ENCODE measurements at places on chromosomes 7 and 10.
A peak's percentile ranks its signal among the peaks of the same experiment; 100 is the strongest.

DNA sequence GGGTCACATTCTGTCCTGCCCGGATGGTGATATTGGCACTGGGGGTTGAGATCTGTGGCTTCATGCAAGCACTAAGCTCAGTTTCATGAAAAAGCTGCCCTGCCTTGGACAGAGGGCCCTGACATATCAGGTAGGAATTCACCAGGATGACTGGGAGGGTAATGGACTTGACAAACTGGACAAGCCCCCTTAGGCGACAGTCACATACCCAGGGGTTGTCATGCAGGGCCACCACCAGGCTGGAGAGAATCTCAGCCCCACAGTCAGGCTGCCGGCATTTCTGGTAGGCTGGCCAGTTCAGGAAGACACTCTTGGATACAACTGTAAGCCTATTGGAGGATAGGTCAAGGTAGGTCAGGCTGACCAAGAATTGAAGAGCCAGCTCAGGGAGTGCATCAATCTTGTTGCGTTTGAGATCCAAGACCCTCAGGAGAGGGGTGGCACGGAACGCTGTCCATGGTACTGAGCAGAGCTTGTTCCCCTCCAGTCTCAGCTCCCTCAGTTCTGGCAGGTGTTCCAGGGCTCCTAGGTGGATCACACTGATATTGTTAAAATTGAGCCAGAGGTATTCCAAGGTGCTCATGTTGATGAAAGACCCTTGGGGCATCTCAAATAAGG is 824 bp downstream of the LRIT2 start:
- no peak for DNase-seq

DNA sequence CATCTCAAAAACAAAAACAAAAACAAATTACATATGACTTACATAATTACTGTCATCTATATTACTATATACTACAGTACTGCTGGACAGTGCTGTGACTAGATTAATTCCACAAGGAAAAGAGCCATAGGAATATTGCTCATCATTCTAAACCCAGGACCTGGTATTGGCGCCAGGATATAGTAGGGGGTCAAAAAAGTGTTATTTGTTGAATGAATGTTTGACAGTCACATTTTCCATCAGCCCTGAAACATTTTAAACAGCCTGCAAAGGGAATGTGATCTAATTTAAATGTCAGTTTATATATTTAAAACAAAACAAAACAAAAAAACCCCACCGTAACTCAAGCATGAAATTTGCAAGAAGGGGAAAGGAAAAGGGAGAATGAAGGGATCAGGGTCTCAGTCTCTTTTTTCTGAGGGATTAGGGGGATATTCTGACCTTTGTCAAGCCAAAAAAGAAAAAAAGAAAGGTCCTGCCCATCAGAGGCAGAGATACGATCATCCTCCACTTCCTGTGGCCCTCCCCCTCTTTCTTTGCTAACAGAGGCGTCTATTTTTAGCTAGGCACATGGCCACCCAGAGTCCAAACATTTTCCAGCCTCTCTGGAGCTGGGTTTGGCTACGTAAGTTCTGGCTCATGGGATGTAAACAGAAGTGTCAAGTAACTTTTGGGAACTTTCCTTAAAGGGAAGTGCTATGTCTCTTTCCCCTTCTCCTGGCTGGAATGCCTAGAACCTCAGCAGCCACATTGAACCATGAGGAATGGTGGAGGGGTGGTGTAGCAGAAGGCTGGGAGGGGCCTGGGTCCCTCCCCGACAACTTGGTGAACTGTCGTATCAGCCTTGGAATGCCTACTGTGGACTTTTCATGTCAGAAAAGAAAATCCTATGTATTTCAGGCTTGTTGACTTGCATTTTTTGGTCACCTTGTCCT is 44.6 kb upstream of the DLG5 start:
- peak; percentile 87 for DNase-seq

GRCh38 chr7:157856873-157857577 is 520.2 kb downstream of the DNAJB6 start:
- DNase-seq: no peak

DNA sequence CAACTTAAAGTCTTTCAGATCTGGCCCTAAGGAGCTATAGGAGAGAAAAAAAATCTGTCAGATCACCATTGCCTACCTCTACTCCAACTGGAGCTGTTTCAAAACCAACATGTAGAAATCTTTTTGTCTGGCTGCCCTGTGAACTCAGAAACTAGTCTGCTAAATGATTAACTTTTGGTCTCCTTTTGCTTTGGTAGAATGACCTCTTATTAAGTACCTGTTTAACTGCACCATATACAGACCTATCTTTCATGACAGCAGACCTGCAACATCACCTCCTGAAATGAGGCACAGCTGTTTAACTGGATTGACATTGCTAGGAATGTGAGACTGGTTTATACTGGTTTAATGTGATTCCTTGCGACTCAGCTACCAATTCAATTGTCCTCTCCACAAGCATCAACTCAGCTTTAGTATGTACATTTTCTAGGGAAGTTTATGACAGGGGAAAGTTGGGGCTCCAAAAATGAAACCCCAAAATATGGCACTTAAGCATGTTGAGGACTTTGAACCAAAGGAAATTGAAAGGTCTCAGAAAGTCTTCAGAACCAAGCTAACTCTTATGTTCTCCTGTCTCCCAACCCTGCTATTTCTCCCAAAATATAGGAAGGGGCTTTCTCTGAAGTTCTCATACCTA is 1.8 kb downstream of the CYP3A43 start:
- DNase-seq: no peak

GRCh38 chr10:3895045-3895631 is 110.1 kb upstream of the KLF6 start:
- DNase-seq: no peak

DNA sequence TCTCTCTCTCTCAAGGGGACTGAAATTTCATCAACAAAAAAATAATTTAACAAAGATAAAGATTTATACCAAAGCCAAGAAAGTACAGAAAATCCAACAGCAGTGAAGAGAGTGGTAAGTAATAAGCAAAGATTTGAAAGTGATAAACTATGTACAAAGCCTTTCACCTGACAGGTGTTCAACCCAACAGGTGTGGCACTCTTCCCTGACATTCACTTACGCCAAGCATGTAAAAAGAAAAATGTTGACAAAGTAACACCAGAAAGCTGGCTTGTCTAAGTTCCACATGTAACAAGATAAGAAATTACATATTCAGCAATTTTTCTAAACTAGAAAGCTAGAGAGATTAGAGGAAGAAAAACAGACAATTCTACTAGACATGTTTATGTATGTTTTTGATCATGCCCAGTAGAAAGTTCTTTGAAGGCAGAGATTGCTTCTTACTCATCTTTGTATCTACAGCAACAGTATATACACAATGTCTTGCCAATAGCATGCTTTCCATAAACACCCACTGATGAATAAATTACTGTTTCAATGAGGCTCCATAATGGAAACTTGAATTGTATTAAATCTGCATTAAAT is 468.5 kb downstream of the PARD3 start:
- no peak for DNase-seq

DNA sequence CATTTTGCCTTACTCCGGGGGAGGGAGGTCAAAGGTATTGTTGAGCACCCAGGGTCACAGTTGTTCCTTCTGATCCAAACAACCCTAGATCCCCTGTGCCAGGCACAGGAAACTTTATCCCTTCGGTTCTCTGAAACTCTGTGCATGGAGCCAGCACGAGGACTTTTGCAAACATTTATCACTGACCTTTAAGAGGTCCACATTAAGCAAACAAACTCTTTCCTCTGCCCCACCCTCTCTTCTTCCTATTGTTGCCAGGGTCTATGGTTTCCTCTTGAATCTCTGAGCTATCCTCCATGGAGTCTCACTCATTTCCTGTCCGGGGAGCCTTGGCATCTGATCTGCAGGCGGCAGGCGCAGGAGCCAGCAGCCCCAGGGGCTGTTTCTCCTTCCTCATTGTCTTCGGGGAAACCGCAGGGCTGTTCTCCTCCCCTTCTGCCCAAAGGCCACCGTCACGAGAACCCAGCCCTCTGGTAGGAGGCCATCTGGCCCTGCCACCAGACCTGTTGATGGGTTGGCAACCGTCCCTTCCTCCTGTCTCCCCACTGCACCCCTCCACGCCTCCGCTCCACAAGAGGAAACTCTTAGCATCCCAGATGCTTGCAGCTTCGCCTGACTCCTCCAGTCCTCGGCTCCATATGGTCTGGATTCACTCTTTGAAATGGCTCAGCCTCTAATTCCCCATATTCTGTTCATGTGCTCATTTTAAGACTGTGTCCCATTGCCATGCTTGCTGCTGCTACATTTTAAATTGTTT is 327.3 kb upstream of the NRP1 start:
- DNase-seq: peak; percentile 65

DNA sequence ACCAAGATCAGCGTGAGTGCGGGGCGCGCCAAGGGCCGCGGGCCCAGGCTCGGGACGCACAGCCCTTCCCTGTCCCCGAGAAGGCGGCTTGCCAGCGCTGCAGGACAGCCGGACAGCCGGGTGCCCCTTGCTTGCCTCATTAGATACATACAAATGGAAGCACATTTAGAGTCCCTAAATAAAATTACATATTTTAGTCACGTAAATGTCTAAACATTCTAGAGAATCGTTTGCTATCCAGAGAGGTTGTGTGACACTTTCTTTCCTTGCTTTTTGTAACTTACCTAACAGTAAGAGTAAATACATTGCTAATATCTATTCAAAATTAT is 4.8 kb downstream of the VSTM2A start:
- no peak for DNase-seq

- no peak for DNase-seq
Measured at GRCh38 chr10:18500576-18500975, 150.8 kb downstream of the NSUN6 start.

DNA sequence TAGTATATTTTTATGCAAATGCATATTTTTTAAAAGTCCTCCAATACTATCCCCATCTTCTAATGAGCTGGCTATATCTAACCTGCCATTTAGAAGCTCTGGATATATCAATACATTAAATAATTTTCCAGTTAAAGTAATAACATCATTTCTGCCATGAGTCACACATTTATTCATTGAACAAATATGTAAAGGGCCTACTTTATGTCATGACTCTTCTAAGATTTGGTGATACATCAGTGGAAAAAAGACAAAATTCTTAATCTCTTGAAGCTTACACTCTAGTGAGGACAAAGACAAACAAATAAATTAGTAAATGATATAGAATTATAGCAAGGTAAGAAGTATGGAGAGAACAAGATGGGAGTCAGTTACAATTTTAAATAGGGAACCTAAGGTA is 716.8 kb upstream of the LRRTM3 start:
- no peak for DNase-seq

DNA sequence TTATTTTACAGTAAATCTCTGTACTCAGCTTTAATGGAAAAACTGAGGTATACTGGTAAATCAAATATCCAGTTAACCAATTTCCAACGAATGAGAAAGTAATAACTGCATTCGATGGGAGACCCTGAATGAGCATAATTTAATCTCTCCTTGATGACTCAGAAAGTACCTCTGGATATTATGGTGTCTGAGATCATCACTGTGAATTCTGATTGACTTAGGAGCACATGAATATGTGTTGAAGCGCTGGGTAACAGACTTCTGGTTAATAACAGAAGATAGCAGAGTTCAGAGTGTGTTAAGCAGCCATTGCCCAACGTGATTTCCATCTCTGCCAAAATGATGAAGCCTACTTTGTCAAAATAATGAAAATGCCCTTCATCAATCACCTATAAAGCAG is 116.6 kb downstream of the NRP1 start:
- DNase-seq: no peak

GRCh38 chr10:11057018-11057417 is 39.3 kb downstream of the CELF2 start:
- DNase-seq: no peak

- DNase-seq: no peak
Measured at GRCh38 chr10:44759122-44759521, 152.0 kb upstream of the TMEM72 start.

DNA sequence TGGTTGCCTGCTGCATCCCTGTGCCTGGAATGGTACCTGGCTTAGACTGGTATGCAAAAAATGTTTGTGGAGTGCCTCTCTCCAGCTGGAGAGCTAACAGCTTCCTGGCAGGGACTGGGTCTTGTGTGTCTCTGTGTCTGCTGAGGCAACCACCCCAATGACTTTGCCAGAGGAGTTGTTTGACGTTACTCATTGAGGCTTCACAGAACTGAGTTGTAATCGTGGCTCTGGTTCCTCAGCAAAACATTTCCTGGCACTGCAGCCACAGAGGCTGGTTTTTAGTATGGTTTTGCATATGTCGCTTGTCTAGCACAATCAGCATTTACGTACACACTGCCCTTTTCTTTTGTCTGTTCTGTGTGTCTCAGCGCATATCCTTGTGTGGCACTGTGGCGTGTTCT is 7.5 kb downstream of the ZNF282 start:
- DNase-seq: no peak

- no peak for DNase-seq
Measured at GRCh38 chr10:7501157-7501556, 90.3 kb upstream of the SFMBT2 start.

- peak; percentile 41 for DNase-seq
Measured at GRCh38 chr10:27241010-27241651, 534 bp upstream of the ACBD5 start.

DNA sequence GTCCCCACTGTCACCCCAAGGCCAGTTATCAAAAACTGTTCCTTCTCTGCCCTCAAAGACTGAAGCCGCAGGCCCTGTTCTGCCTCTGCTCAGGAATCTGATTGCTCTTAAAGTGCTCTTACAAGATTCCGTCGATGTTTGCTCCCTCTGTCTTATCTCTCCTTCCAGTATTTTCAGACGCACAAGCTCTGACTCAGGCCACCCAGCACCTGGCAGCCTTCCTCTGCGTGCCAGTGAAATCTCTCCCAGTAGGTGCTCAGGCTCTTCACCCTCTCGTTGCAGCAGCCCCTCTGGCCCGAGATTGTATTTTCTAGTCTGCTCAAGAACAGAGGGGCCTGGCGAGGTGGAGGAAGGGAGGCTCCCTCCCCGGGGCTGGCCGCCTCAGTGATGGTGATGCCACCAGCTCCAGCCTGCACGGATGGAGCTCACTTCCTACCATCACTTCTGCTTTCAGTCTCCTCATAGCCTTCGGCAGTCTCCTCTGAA is 276.2 kb downstream of the USP6NL start:
- no peak for DNase-seq

DNA sequence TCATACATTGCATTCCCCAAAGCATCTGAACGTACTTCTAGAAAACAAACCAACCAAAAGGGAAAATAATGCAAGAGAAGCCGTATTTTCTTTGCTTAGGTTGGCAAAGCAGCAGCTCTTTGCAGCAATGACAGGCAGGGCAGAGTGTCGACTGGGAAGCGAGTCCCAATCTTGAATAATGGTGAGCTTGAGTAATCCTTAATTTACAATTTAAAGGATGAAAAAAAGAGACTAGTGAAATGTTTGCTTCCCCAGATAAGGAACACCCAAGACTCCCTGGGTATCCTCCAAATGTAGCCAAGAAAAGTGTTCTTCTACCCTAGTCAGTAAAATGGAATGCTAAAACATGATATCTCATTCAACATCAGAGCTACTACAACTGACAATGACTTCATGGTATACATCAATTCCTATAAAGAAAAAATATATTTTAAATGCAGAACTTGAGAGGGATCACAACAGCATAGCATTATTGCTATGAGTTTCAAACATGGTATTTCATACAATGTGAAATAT is 32.0 kb downstream of the GPAM start:
- DNase-seq: no peak

DNA sequence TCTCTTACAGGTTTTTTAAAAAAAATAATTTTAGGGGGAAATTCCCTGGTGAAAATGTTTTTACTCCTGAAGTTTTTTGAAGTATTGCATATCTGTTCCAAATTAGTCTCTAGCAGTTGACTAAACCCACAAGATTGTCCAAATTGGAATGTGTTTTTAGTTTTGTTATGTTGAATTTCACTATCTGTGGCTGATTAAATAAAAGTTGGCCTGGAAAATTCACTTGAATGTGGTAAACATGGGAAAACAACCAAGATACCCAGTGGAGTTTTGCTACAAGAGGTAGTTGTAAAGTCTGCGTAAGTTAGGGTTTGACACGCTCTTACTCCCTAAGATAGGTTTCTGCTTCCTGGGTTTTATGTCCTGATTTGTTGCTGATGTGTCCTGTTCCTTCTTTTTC is 3.3 kb downstream of the TSGA13 start:
- DNase-seq: no peak
